Gastroesophageal sphincter (tissue), 4 donors: ENCODE measurements at places on chromosomes 1 and 21. TPM values are rescaled to one million over a fixed set of nuclear protein-coding genes. Genes with fewer than 3 reads are reported as not detected.
A peak's percentile ranks its signal among the peaks of the same experiment; 100 is the strongest.

S100B gene
- total RNA-seq: 31.6 TPM

ARTN gene
- total RNA-seq: 0.81 TPM

MPZ gene
- 18.7 TPM for total RNA-seq

DNA sequence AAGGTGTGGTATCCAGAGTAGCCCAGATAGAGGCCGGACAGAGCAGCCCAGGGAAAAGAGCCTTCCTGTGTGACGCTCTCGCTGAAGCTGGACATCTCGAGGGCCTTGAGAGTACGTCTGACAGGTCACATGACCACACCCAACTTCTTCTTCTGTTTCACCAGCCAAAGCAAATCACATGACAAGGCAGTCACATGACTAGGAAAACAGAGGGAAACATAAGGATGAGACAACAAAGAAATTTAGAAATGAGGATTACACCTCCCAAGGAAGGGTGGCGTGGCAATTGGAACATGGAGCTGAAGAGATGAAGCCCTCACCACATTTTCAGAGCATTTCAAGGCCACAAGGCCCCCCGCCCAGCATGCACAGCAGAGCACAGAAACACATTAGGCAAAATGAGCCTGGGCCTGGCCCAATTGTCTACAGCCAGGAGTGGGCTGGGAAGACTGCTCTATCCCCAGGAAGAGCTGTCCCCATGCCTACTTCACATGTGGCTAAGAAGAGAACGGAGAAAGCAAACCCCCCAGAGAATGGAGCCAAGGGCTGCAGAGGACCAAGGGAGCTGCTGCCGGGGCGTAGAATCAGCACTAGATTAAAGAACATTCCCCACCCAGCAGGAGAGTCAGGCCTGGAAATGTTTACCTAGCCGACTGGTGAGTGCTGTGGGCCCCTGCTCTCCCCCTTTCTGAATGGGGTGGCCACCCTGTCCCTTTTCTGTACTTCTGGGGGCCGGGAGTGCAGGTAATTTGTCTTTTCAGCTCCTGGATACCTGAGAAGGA, 305.1 kb downstream of the NPHP4 start:
- ATAC-seq: no peak

GRCh38 chr1:221477252-221477651, 264.6 kb downstream of the DUSP10 start:
- ATAC-seq: no peak

DNA sequence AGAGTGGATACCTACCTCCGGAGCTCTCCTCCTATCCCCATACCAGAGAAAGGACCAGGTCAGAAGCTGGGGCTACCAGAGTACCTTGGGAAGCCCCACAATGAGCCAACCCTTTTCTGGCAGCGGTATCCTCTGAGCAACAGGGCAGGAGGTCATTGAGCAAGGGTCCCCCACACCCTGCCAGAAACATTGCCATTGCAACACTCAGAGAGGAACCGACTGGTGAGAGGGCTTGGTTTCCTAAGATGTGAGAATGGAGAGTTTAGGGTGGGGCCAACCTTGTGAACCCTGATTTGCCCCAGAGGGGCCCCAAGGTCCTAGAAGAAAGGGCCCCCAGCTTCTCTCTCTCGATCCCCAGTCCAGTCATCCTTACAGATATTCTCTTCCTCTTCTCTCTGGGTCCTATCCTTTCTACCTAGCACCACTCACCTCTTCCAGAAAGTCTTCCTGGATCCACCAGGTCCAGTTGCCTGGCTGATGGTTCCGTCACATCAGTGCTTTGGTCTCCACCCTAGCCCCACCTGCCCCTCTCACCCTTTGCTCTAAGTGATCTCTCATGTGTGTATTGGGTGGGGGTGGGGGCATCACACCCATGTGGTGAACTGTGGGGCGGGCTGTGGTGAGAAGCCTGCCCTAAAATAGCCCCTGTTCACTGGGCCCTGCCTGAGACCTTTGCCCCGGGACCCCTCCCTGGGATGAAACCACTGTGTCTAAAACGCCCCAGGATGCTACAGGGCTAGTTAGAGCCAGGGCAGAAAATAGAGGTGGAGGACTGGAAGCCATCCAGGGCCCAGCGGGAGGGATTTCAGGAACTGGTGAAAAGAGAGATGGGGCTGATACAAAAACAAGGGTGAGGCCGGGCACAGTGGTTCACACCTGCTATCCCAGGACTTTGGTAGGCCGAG, 8.7 kb downstream of the FGR start:
- ATAC-seq: no peak

DNA sequence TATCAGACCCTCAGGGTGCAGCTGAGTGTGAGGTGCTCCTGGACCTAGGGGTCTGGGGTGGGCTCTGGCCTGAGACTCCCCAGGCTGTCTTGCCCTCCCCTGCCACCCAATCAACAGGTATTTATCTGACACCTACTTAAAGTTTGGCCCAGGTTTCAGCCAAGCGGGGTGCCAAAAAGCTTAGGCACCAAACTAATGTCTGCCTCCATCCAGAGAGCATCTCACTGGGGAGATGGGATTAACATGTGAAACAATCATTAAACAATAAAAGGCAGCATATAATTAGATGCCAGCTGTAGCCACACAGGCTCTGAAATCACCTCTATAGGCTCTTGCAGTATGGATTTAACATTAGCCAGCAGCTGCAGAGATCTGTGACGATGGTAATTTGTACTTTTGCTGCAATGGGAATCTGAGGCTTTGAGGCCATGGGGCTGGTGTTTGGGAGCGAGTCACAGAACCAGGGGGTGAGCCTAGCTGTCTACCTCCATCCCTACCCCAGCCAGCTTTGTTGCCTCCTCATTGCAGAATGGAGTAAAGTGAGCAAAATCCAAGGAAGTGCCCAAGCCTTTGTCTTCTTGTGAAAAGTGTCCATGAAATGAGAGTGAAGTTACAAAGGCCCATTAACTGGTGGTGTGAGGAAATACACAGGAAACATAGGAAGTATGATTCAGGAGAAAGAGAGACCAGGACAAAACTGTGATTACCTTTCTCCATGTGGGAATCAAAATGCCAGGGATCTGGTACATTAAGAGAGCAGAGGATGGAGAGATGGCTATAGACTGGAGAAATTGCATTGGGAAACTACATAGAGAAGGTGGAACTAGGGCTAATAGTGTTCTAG, 36.1 kb downstream of the EIF2D start:
- no peak for ATAC-seq

LCE1C gene
- total RNA-seq: not detected

- no peak for ATAC-seq
Observed at GRCh38 chr1:238177960-238178645, 287.4 kb upstream of the ZP4 start.

- ATAC-seq: peak; percentile 66
Observed at GRCh38 chr1:29162476-29163138, 19.1 kb downstream of the SRSF4 start.

DNA sequence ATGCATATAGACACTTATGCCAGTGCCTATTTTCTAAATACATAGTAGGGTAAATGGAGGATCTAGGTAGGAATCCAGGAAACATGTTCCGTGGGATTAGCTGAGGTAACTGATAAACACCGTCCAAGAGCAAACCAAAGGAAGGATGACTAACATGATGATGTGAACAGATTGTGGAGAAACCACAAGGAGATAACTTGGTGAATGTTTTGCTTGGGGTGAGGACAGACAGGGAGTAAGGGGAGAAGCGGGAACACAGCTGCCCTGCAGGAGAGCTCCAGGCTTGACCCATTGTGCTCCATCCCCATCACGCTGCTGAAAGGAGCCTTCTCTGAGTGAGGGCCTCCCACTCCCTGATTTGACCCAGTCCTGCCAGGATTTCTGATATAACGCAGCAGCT, 87.0 kb upstream of the ZC3H11B start:
- ATAC-seq: no peak

GRCh38 chr1:98556521-98557158, 104.9 kb upstream of the SNX7 start:
- ATAC-seq: no peak
